ENCODE measurements at places on chromosomes 2 and 18.

GRCh38 chr2:68319398-68320117, at the start of gene CNRIP1:
Gene CNRIP1 (minus strand): TSS chr2:68319949. CDS start chr2:68319400, 549 bp downstream.
- no peak for DNase-seq

DNA sequence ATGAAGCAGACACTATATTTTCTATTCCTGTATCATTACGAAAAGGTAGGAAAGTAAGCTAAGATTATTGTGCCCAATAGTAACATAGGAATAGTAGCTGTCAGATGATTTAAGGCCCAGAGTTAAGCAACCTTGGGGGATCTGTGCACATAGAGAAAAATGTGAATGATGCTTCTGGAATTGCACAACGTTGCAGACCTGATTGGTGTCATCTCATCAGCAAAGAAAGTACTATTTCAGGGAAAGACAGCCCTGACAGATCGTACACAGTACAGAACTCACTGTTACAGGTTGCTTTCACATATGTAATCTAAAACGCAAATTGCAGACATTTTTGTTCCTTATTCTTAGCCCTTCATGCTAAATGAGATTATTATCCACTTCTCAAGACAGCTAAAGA, 535.9 kb downstream of the TRIB2 start:
- no peak for DNase-seq

- no peak for DNase-seq
Observed at GRCh38 chr18:73023975-73024374, 156.2 kb upstream of the NETO1 start.

- DNase-seq: no peak
Observed at GRCh38 chr2:185404578-185404977, 334.0 kb upstream of the FSIP2 start.

GRCh38 chr2:201235860-201236811, 24.2 kb upstream of the CASP8 start:
- DNase-seq: peak; percentile 24

- DNase-seq: no peak
Observed at GRCh38 chr2:128376241-128377041, 57.8 kb upstream of the HS6ST1 start.

DNA sequence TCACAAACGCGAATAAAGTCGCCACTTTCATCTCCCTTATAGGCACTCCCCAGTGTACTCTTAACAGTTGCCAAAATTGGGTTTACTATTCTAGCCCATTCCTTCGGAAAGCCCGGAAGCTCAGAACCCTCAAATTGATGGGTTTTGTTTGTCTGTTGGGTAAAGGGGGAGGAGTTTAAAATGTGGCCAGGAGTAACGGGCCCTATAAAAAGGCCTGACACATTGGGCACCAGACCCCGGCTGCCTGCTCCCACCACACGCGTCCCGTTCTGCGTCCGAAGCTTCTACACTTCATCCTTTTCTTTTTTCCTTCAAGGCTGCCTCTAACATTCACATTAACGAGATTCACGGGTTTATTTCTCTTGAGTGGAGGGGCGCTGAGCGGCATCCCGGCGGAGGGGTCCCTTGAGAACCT, 837 bp downstream of the NHEJ1 start:
- no peak for DNase-seq

DNA sequence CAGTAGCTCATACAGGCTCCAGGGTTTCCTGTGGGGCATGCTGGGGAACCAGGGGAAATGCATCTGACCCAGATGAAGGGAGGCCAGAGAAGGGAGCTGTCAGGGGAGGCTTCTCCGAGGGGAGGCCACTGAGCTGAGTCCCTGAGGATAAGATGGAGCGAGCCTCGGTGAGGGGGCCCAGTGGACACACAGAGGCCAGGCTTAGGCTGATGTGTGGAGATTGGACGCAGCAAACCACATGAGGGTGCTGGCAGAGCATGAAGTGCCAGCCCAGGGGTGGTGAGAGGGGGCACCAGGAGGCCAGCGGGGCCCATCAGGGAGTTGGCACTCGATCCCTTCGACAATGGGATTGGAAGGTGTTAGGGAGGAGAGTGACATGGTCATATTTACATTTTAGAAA, 235.0 kb downstream of the KLHL29 start:
- no peak for DNase-seq

- no peak for DNase-seq
Observed at GRCh38 chr2:159617100-159617499, 752 bp upstream of the BAZ2B start.

DNA sequence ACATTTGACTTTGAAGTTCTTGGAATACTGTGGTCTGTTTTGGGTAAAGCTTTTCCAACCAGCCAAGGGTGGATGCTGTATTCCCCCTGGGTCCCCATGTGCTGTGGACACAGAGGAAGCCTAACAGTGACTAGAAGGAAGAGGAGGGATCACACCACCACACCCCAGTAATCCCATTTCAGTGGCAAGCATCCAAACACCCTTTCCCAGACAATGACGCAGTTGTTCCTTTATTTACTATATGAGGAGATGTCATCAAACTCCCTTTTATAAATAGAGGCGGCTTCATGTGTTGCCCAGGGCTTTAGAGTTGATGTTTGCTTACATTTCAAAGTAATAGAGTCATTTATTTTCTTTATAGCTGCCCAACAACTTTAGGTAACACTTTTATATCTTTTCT, 959.4 kb upstream of the GYPC start:
- no peak for DNase-seq

GRCh38 chr2:57806449-57806968, 240.1 kb upstream of the VRK2 start:
- no peak for DNase-seq

DNA sequence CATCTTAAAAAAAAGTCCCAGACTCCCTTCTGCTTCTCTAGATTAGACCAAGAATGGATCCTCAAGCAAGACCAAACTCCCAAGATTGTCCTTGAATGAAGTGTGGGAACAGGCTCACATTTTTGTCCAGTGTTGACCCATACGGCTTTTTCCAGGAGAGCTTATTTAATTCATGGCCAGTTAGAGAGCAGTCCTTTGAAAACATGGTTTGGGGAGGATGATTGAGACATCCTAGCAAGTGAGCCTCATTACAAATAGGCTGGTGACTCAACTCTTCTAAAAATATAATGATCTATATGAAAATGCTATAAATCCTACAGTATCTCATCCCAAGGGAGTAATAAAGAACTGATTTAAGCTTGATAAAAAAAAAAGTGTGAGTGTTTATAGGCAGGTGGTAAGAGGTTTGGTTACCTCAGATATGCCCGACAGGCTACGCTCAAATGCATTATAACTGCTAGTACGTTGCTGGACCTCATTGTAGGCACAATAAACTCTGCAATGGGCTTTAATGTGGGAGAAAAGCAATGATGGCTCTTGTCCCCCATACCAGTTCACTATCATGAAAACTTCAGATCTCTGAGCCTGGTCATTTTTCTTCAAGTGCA, 17.0 kb downstream of the ANKRD29 start:
- DNase-seq: no peak

GRCh38 chr18:53686965-53687364, 537.5 kb downstream of the MBD2 start:
- no peak for DNase-seq

DNA sequence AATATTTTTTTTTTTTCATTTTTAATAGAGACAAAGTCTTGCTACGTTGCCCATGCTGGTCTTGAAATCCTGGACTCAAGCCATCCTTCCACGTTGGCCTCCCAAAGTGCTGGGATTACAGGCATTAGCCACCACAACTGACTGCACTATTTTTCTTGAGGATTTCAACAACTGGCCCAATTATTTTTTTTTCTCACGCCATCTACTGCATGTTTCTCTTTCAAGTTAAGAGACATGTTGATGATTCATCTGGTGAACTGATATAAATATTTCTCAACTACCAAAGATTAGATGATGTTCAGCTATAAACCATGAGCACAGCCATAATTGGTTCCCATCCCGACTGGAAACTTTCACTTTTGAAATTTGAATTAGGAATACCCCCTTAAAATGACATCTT, 688.4 kb upstream of the SYT4 start:
- no peak for DNase-seq

GRCh38 chr2:168328421-168328820, 81.0 kb upstream of the STK39 start:
- no peak for DNase-seq

DNA sequence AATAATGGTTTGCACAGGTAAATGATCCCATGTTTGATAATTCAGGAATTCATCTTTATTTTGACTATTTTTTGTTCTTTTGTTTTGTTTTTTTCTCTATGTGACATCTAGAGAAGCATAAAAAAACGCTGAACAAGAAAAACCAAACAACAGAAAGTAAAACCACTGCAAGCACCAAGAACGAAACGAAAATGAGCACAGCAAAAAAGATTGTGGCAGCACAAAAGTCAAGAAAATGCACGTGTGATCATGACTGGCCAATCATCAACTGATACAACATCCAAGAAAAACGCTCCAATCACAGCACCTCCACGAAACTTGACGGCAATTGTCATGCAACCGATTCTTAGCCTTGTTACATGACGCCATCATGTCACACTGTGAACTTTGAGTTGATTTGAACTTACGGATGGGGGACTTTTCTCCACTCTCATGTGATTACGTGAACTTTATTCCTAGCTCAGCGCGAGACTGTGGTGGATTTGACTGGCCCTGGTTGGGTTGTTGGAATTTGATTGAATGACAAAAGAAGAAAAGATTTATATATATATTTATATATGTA, 318.7 kb downstream of the CELF4 start:
- no peak for DNase-seq

GRCh38 chr18:11830585-11830984, 20.6 kb upstream of the CHMP1B start:
- no peak for DNase-seq

- no peak for DNase-seq
Observed at GRCh38 chr18:22207021-22207758, 37.8 kb downstream of the GATA6 start.

GRCh38 chr18:57362714-57363113, 10.4 kb downstream of the ST8SIA3 start:
- DNase-seq: no peak

- DNase-seq: no peak
Observed at GRCh38 chr2:214310319-214310718, 100.5 kb upstream of the VWC2L start.

GRCh38 chr2:30136764-30137444, 9.9 kb upstream of the YPEL5 start:
- no peak for DNase-seq

DNA sequence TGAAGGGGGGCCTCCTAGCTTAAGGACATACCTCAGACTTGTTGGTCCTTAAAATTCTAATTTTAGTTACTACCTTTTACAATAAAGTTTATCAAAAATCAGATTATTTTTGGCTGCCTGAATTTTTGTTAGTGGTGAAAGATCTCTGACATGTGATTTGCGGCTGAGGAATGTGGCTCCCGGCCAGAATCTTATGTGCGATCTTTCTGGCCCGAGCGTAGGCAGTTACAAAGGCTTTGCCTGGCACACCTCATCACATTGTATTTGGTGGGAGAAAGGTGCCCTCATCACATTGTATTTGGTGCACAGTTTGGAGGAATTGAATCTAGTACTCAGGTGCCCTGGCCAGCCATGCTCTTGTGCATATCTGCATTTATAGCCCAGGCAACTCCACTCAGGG, 289.1 kb downstream of the GULP1 start:
- DNase-seq: no peak

DNA sequence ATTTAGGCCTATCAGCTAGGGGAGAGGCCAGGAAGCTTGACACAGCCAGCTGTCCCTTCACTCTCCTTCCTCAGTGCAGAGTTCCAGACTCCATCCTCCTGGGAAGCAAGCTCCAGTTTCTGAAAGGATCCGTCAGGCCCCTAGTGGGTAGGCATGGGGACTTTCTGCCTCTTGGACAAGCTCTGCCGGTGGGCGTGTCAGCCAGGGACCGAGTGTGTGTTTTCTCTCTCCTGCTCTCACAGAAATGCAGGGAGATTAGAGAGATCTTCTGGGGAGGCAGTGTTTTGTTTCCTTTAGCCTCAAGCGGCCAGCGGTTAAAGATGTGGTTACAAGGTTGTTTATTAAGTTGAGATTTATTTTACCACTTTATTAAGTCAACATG, 29.9 kb upstream of the OTOS start:
- no peak for DNase-seq

- DNase-seq: no peak
Observed at GRCh38 chr2:86199834-86200177, 549 bp downstream of the MRPL35 start.

DNA sequence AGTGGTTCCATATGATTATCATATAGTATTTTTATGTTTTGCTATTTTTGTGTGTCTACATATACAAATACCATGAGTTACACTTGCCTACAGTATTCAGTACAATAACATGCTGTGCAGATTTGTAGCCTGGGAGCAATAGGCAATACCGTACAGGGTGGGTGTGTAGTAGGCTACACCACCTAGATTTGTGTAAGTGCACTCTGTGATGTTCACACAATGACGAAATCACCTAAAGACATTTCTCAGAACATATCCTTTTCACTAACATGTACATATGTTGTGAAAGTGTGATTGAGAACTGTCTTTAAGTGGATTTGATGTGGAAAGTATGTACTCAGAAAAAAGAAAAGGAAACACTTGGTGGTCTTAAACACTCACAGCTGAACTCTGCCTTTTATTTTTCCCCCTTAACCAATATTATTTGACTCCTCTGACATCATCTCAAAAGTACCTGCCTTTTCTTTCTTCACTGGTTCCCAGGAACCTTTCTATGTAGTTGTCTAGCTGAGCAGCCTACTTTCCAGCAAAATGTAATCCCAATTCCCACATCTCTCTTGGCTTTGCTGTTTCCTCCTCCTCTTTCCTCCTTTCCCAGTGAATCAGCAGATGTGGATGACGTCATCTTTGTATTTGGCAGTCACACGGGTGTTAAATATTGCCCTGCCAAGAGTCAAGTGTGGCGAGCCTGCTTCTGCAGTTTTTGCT, 47.7 kb downstream of the OSBPL6 start:
- no peak for DNase-seq

- no peak for DNase-seq
Observed at GRCh38 chr2:25369876-25370275, 28.2 kb upstream of the DNMT3A start.

DNA sequence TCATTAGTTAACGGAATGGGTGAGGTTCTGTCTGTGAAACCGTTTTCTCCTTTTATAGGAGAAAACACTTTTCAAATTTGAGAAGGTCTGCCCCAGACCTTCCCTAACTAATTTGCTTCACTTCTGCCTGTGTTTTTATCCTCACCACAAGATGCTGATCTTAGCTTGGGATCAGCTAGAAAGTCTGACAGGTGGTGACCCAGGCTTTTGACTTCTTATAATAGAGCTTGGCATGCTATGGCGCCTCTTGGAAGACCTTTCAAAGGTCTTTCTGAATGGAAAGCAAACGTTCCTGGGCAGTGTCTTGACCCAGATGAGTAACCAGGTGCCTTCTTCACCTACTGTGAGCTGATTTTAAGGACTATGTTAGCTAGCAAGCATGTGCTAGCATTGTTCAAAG, 91.4 kb downstream of the LYPD6 start:
- no peak for DNase-seq

- DNase-seq: no peak
Observed at GRCh38 chr2:132374961-132375360, 41.6 kb upstream of the GPR39 start.

- DNase-seq: no peak
Observed at GRCh38 chr2:73059106-73059505, 12.4 kb downstream of the SFXN5 start.

DNA sequence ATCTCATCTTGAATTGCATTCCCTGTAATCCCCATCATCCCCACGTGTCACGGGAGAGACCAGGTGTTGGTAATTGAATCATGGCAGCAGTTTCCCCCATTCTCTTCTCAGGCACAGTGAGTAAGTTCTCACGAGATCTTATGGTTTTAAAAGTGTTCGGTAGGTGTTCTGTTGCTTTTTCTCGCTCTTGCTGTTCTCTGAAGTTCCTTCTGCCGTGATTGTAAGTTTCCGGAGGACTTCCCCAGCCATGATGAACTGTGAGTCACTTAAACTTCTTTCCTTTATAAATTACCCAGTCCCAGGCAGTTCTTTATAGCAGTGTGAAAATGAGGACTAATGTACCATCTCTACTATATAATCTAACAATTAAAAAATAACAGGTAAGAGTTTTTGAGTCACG, 409.9 kb upstream of the NRXN1 start:
- DNase-seq: no peak
